ENCODE measurements at places on chromosomes 3 and 15.

DNA sequence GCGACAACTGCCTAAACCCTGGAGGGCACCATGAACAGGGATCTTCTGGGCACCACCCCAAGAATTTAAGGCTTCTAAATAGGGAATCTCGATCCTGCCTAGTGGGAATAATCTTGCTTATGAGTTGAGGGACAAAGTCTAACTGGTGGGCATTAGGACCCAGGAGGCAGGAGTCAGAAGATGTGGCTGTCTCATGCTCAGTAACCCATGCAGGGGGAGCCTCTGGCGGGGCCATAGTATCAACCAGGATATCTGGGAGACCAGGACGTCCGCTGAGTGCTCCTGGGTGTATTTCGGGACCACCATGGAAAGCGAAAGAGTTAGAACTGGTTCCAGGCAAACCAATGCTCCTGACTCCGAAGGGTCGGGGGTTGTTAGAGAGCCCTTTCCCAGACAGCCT lies 356.1 kb downstream of the OTOL1 start:
- DNase-seq = no peak

- peak; percentile 70 for DNase-seq
Measured at GRCh38 chr3:128484404-128485281, 8.4 kb downstream of the GATA2 start.

DNA sequence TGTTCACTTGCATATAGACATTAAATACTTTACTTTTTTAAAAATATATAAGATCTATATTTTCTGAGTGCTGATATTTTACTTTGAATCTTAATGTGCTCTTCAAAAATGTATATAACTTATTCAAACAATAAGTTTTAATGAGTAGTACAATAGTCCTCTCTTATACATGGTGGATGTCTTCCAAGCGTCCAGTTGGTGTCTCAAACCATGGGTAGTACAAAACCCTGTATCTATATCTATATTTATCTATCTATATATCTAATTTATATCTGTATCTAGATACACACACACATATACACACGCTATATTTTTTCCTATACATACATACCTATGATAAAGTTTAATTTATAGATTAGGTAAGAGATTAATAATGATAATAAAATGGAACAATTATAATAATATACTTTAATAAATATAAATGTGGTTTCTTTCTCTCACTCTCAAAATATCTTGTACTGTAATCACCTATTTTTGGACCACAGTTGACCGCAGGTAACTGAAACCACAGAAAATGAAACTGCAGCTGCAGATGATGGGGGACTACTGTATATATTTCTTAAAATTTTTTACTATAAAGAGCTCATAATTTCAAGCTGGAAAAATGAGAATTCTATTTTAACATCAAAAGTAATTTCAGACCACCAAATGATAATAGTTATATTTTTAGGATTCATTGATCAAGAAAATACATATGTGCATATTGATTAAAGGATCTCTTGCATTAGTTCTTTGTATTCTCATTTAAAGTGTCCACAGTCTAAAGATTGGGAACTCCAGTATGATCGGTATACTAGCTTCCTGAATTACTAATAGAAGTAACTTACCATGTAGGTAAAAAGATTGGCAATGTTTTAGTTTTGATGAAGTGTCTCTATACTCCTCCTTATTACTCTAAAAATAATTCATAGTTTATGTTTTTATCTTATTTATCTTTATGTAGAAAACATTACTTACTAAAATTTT lies 215.1 kb upstream of the MLF1 start:
- DNase-seq = no peak

GRCh38 chr15:68818066-68818768 lies 2.5 kb downstream of the ANP32A start:
- DNase-seq = peak; percentile 82

GRCh38 chr3:60228823-60229222 lies 1022.4 kb downstream of the FHIT start:
- no peak for DNase-seq

DNA sequence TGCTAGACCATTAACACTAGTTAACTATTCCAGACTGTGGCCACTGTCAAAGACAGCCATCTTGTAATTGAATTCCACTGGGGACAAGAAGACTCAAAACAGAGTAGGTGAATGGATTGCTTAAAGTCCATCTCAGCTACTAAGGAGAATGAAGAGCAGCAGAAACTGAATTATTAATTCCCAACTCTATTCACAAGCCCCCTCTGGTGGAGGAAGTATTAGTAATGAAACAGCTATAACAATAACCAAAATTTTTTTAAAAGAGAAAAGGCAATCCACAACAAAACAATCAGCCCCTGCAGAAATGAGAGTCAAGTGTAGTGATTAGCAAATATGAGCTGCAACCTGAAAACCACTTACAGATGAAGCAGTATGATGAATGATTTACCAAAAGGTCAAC lies 302.8 kb downstream of the FHIT start:
- peak; percentile 35 for DNase-seq

Measured in GM23338 (cell line).